Neural progenitor cell (in vitro differentiated cells): ENCODE measurements at places on chromosomes 2 and 18. TPM values are rescaled to one million over a fixed set of nuclear protein-coding genes. Genes with fewer than 3 reads are reported as not detected.
A peak's percentile ranks its signal among the peaks of the same experiment; 100 is the strongest.

DNA sequence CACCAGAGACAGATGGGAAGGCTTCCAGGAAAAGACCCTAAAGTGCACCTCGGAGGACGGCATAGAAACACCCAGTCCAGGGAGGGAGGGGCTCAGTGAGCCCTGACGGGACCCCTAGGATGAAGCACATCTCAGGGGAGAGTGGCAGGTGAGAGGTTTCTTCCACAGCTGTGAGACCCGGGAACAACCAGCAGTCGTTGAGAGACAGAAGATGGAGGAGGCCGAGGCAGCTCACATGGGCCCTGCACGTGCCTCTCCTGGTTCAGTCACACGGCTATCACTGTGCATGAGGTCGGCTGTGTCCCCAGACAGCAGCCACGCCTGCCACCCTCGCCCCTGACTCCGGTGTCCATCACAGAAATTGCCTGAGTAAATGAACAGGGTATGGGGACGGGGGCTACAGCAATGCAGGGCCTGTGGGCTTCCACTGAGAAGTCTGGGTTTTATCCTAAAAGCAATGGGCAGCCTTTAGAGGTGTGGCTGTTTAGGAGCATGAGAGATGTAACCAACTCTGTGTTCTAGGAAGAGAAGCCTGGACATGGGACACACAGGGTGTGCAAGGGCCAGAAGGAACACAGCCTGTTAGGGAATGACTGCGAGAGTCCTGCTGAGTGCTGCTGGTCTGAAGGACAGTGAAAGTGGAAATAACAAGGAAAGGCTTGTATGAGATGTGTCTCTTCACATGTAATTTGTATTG, 102.0 kb downstream of the TMEM18 start:
- no peak overlapping the region for H3K4me3 ChIP-seq
- H3K36me3 ChIP-seq: no peaks in the 10 kb centered on the region
- no peak for DNase-seq
- H3K4me1 ChIP-seq: no peaks in the 10 kb centered on the region
- no peaks in the 10 kb centered on the region for H3K27me3 ChIP-seq

DNA sequence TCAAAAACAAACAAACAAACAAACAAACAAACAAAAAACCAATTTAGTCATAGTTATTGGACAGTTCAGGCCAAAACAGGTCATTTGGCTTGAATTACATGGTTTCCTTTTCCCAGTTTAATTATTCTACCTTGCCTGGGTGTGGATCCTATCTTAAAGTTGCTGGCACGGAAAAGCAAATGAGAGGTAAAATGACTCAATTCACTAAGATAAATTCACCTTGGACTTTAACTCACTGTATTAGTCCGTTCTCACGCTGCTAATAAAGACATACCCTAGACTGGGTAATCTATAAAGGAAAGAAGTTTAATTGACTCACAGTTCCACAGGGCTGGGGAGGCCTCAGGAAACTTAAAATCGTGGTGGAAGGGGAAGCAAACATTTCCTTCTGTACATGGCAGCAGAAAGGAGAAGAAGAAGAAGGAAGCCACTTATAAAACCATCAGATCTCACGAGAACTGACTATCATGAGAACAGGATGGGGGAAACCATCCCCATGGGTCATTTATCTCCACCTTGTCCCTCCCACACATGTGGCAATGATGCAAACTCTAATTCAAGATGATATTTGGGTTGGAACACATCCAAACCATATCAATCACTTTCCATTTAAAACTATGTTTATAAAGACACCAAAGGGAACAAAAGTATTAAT, 22.5 kb upstream of the TRAPPC8 start:
- H3K36me3 ChIP-seq: no peaks in the 10 kb centered on the region
- no peak for DNase-seq
- H3K4me3 ChIP-seq: no peak overlapping the region

The TMEM163 gene
- 0.95 and 1.2 TPM in 2 replicates for total RNA-seq

The C1QL2 gene
- not detected in 2 replicates for total RNA-seq

- no peaks in the 10 kb centered on the region for H3K27me3 ChIP-seq
- no peak for DNase-seq
- H3K4me1 ChIP-seq: no peaks in the 10 kb centered on the region
- no peak overlapping the region for H3K4me3 ChIP-seq
Measured at GRCh38 chr2:191064590-191064989, 50.6 kb upstream of the STAT1 start.

DNA sequence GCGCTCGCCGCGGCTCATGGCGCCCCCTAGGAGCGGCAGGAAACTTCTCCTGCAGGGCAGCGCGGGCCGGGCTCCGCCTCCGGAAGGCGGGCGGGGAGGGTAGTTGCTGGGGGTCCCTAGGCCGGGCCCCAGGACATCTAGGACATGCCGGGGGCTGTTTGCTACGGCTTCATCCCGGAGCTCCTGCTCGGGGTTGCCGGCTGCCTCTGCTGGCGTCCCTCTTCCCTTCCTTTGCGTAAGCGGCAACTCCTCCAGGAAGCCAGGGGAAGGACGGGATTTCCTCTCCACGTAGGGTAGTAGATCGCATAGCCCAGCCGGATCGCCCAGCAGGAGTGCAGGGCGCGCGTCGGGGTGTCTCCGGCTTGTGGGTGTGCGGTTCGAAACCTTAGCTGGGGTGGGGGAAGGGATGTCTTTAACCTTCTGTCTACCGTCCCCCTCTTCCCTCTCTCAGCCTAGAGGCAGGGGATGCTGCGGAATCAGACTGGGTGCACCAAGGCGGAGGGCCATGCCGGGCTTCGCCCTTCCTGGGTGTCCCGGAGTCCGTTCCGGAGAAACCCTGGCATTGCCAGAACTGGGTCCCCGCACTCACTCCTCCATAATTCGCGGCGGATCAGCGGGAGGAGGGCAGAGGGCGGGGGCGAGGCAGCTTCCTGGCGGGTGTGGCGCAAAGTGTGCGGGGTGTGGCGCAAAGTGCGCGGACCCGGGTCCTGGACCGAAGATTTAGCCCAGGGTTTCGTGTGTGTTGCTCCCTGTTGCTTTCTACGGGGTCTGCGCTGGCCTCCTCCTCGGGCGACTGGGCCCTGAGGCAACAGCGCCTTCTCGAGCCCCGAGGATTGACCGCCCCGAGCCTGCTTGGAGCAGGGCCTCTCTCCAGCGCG, 12.2 kb upstream of the SKOR2 start:
- H3K36me3 ChIP-seq: no peaks in the 10 kb centered on the region
- H3K27ac ChIP-seq: no peak overlapping the region
- H3K27me3 ChIP-seq: peaks cover 92% of the 10 kb centered on the region
- DNase-seq: peak; percentile 83
- H3K4me3 ChIP-seq: peak overlapping the region; percentile 73
- no peaks in the 10 kb centered on the region for H3K4me1 ChIP-seq

The NEU2 gene
- not detected in 2 replicates for total RNA-seq

GRCh38 chr2:230939066-230939591, 14.1 kb upstream of the GPR55 start:
- H3K4me1 ChIP-seq: peaks cover 9% of the 10 kb centered on the region
- DNase-seq: no peak
- H3K27ac ChIP-seq: no peak overlapping the region
- H3K36me3 ChIP-seq: no peaks in the 10 kb centered on the region

The ZSWIM2 gene
- total RNA-seq: 0.39 TPM in 1 of 2 replicates, not detected in the other

The VWC2L gene
- not detected in 2 replicates for total RNA-seq

DNA sequence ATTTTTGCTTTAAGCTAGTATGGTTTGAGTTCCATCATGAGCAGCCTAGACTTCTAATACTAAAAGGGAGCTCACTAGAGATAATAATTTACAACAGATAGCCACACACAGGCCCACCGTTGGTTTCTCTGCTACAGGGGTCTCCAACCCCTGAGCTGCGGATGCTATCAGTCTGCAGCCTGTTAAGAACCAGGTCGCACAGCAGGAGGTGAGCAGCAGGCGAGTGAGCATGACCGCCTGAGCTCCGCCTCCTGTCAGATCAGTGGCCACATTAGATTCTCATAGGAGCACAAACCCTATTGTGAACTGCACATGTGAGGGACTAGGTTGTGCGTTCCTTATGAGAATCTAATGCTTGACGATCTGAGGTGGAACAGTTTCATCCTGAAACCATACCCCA, 150.6 kb downstream of the HRH4 start:
- H3K4me3 ChIP-seq: no peak overlapping the region
- H3K27me3 ChIP-seq: no peaks in the 10 kb centered on the region
- no peaks in the 10 kb centered on the region for H3K36me3 ChIP-seq
- no peaks in the 10 kb centered on the region for H3K4me1 ChIP-seq

GRCh38 chr2:40962026-40962425, 510.1 kb upstream of the SLC8A1 start:
- peaks cover 5% of the 10 kb centered on the region for H3K4me1 ChIP-seq
- H3K27me3 ChIP-seq: no peaks in the 10 kb centered on the region
- no peak for DNase-seq
- H3K36me3 ChIP-seq: no peaks in the 10 kb centered on the region

The SLC25A12 gene
- 1.4 and 2.3 TPM in 2 replicates for total RNA-seq

GRCh38 chr2:217045700-217046475, 186.0 kb upstream of the TNP1 start:
- no peak overlapping the region for H3K4me3 ChIP-seq
- no peak overlapping the region for H3K27ac ChIP-seq
- DNase-seq: no peak
- H3K27me3 ChIP-seq: no peaks in the 10 kb centered on the region

DNA sequence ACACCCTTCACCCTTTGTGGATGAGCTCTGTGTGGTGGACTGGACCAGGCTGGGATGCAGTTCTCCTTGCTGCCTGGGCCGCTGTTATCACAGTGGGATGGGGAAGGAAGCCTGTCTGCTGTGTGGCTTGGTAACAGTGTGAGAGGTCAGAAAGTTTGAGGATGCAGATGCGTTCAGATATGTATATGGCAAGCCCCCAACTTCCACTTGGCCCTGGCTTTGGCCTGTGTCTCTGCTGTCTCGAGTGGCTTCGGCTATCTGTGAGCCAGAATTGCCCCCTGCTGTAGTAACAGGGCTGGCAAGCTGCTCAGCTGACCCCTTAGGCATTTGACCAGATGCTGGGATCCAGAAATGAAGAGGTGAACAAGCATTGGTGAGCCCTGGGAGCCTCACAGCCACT, 106.8 kb downstream of the WDSUB1 start:
- H3K4me1 ChIP-seq: peaks cover 6% of the 10 kb centered on the region
- no peaks in the 10 kb centered on the region for H3K27me3 ChIP-seq
- H3K4me3 ChIP-seq: no peak overlapping the region
- H3K36me3 ChIP-seq: no peaks in the 10 kb centered on the region
- DNase-seq: no peak
- H3K27ac ChIP-seq: no peak overlapping the region

The DNAJC5G gene
- not detected in 2 replicates for total RNA-seq

The C18orf63 gene
- not detected in 2 replicates for total RNA-seq
